ENCODE measurements at places on chromosomes 2 and 18.

GRCh38 chr2:147740211-147740927, 104.5 kb upstream of the ACVR2A start:
- no peak for ATAC-seq

GRCh38 chr2:43218155-43218701, 8.2 kb downstream of the ZFP36L2 start:
- ATAC-seq = no peak

GRCh38 chr2:39881948-39882347, 102.9 kb upstream of the THUMPD2 start:
- ATAC-seq = no peak

DNA sequence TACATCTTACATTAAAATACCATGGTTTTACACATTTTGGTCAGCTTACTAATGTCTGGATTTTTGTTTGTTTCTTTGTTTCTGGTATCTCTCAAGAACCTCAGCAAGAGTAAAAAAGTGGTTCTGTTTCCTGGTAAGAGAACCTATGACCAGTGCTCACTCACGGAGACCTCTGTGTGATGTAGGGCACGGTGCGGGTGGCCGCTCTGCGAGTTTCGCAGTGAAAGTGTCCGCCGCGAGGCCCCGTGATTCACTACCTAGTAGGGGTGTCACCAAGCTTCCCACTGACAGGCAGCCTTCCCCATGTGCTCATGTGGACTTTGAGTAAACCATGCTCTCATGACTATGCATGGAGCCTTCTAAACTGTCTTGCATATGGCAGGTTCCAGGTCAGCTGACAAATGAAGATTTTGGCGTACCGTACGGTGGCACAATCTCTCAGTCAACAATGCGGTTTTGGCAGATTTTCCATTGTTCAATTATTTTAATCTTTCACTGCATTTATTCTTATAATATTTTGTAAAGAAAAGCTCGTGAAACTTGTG, 137.3 kb downstream of the DCDC2C start:
- no peak for ATAC-seq

- ATAC-seq = no peak
Measured at GRCh38 chr2:128692895-128693742, 374.5 kb upstream of the HS6ST1 start.

GRCh38 chr2:116098049-116098448, 1655.6 kb downstream of the DPP10 start:
- no peak for ATAC-seq

DNA sequence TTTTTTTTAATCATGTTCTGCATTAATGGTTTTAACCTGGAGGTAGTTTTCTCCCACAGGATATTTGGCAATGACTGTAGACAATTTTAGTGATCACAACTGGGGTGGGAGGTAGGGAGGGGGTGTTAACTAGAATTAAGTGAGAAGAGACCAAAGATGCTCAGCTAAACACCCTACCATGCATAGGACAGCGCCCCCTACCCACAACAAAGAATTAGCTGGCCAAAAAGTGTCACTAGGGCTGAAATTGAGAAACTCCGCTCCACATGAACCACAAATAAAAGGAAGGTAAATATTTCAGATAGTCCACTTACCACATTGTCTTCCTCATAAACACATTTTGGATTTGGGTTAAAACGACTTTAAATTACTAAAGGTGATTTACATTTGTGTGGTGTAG, 942.6 kb downstream of the SUCLG1 start:
- ATAC-seq = no peak

GRCh38 chr2:98483257-98483861, 38.7 kb downstream of the INPP4A start:
- ATAC-seq = peak; percentile 34

- no peak for ATAC-seq
Measured at GRCh38 chr2:236728916-236729670, 159.5 kb downstream of the ACKR3 start.

DNA sequence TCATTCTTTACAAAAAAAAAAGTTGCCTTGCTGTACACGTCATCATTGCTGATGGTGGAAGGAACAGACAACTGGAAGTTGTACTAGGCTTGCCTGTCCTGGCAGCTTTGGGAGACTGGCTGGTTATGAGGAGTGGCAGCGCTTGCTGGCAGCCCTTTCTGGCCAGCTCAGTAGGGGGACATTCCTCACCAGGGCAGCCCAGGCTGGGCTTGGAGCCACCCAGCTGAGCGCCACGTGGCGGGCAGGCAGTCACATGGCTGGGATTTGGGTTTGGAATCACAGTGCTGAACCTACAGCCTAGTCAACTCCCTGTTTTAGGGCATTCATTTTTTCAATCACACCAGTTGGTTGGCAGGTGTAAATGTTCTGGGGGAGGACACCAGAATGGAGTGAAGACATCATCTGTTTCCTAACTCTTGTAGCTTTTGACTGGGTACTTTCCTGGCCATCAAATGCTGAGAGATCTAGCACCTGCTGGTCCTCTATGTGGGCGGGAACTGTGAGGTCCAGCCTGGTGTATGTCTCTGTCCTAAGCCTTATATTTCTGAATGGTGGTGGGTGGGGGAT, 139.3 kb downstream of the SETBP1 start:
- no peak for ATAC-seq

- ATAC-seq = peak; percentile 82
Measured at GRCh38 chr2:181334158-181334826, 122.9 kb upstream of the ITGA4 start.

All from activated CD4-positive, CD25-positive, alpha-beta regulatory T cell treated with anti-CD3 and anti-CD28 coated beads, Interleukin-2, amount 50 U/mL, for 24 hours (primary cell).